Mesendoderm (in vitro differentiated cells): ENCODE measurements at places on chromosomes 6 and 20.

DNA sequence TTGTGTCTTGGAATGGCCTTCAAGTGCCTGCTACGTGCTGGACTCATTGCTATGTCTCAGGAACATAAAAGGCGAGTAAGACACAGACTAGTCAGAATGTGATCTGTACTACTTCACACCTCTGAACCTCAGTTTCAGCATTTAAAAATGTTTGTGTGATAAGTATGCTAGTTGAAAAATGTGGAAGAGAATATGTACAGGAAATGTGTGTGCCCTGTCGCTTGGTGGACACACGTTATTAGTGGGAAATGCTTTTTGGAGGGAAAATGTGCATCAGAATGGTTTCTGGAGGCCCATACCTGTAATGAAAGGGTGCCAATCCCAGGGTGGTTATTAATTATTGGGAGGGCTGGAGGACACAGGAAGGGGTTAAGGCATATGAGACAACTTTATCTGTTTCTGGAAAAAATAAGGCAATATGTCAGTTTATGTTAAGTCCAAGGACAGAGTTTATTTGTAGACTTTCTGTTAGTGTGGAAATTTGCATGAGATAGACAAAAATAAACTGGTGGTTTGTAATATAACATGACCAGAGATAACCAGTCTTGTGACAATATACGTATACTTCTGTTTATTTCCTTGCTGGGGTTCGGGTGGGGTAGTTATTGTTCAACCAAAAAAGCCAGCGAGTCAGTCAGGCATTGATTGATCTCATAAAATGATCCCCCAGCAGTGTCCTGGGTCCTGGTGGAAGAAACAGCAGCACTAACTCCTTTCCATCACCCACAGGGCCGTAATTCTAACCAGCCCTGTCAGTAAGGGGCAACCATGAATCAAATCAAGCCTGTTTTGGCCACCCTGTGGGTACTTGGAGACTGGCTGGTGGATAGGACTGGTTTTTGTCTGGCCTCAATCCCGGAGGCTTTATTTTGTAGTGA, 117.9 kb downstream of the JARID2 start:
- H3K27me3 ChIP-seq, result no peaks in the 10 kb centered on the region
- H3K4me1 ChIP-seq, result peaks cover 34% of the 10 kb centered on the region
- H3K36me3 ChIP-seq, result no peaks in the 10 kb centered on the region
- DNase-seq, result no peak

- no peak for DNase-seq
- no peaks in the 10 kb centered on the region for H3K27me3 ChIP-seq
- H3K36me3 ChIP-seq, result no peaks in the 10 kb centered on the region
- no peak overlapping the region for H3K27ac ChIP-seq
- H3K4me3 ChIP-seq, result no peak overlapping the region
- no peaks in the 10 kb centered on the region for H3K4me1 ChIP-seq
Observed at GRCh38 chr6:129719692-129720091, 9.7 kb upstream of the ARHGAP18 start.

DNA sequence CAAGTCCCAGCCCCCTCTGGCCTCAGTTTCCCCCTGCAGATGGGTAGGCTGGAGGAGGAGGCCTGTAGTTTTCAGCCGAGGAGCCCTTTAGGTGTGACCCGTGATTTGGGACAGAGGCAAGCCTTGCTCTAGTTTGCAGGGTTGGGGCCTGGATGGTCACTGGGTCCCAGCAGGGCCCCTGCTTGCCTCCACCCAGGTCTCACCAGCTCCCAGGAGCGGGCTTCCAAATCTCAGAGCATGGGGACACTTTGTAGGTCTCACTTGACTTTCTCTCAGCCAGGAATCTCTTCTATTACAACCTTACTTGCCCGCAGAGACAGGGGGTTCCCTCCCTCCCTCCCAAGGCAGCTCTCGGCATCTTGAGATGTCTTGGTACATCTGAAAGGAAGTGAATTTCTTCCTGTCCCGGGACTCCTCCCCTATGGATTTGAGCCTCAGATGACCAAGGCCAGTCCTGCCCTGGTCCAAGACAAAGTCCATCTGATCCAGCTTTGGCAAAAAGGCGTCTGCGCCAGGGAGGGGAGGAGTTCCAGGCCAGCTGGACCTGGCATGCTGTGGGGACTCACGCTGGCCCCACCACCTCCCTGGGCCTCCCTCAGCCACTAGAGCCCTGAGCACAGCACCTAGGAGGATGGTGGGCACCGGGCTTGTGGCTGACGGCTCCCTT, 47.4 kb downstream of the SRC start:
- peaks cover 8% of the 10 kb centered on the region for H3K4me1 ChIP-seq
- no peak for DNase-seq
- no peak overlapping the region for H3K4me3 ChIP-seq
- peaks cover 2% of the 10 kb centered on the region for H3K36me3 ChIP-seq

DNA sequence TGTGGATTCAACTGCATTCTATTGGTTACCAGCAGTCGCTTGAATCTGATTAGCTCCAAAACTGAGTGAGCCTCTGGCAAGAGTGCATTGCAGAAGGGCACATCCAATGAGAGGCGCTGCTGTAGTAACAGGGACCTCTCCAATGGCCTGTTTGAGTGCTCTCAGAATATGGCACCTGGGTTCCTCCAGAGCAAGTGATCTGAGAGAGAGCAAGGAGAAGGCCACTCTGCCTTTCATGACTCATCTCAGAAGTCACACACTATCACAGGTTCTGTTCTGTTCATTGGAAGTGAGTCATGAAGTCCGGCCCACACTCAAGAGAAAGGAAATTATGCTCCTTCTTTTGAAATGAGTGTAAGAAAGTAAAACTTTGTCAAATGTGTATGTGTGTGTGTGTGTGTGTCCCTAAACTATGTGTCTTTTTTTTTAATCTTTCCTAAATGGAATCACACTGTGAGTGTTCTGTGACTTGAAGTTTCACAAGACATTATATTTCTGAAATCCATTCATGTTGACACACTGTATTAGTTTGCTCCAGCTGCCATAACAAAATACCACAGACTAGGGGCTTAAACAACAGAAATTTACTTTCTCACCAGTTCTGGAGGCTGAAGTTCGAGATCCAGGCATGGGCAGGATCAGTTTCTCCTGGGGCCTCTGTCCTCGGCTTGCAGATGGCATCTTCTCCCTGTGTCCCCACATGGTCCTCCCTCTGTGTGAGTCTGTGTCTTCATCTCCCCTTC, 138.3 kb upstream of the CDYL start:
- H3K4me3 ChIP-seq, result no peak overlapping the region
- H3K27ac ChIP-seq, result no peak overlapping the region
- H3K4me1 ChIP-seq, result no peaks in the 10 kb centered on the region

- H3K36me3 ChIP-seq, result no peaks in the 10 kb centered on the region
- no peak overlapping the region for H3K4me3 ChIP-seq
- no peak overlapping the region for H3K27ac ChIP-seq
- H3K4me1 ChIP-seq, result peaks cover 2% of the 10 kb centered on the region
Observed at GRCh38 chr20:3728876-3729275, 3.6 kb upstream of the HSPA12B start.

GRCh38 chr6:146865756-146866379, 267.1 kb downstream of the ADGB start:
- H3K4me1 ChIP-seq, result no peaks in the 10 kb centered on the region
- no peak for DNase-seq
- no peak overlapping the region for H3K27ac ChIP-seq
- no peaks in the 10 kb centered on the region for H3K36me3 ChIP-seq
- no peak overlapping the region for H3K4me3 ChIP-seq
- H3K27me3 ChIP-seq, result no peaks in the 10 kb centered on the region

GRCh38 chr6:161033667-161034066, 42.1 kb downstream of the MAP3K4 start:
- no peak overlapping the region for H3K4me3 ChIP-seq
- no peaks in the 10 kb centered on the region for H3K36me3 ChIP-seq
- DNase-seq, result no peak
- no peaks in the 10 kb centered on the region for H3K4me1 ChIP-seq
- no peak overlapping the region for H3K27ac ChIP-seq

DNA sequence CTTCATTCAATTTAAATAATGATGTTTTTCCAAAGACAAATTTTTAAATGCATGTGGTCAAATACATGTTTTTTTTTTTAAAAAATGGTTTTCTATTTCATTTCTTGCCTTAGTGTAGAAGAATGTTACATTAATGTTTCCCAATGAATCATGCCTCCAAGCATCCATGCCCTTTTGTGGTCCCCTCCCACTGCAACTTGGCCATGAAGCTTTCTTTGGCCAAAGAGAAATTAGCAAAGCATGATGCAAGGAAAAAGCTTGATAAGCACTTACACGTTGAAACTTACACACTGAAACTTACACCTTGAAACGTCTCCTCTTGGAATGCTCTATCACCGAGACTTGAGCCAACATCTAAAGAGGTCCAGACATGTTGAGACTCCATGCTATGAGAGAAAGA, 93.0 kb upstream of the ELOVL5 start:
- DNase-seq, result no peak
- H3K27ac ChIP-seq, result no peak overlapping the region
- H3K4me3 ChIP-seq, result no peak overlapping the region
- no peaks in the 10 kb centered on the region for H3K36me3 ChIP-seq
- H3K4me1 ChIP-seq, result no peaks in the 10 kb centered on the region

DNA sequence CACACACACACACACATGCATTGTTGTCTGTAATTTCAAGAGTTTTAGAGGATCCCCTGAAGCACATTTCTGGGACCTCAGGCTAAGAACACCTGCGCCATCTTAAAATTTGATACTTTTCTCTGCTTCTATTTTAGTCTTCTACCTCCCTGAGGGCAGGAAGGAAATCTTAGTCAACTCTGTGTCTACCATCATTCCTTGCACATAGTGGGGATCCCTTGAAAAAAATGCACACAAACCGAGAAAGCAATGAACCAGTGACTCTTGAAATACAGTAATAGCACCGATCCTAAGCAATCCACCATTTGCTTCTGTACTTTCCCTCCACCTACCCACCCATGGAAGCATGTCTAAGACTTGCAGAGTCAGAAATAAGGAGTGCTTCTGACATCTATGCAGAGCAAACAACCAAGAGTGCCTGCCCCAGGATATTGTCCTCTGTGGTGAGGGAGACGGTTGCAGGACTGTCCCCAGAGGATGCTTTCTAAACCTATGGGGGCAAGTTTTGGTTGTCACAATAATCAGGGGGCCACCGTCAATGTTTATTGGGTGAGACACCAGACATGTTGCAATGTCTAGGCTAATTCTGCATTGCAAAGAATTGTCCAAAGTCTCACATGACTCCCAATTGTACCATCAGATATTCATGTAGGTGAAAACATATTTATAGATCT, 208.0 kb upstream of the TAB2 start:
- H3K36me3 ChIP-seq, result no peaks in the 10 kb centered on the region
- no peak overlapping the region for H3K27ac ChIP-seq
- DNase-seq, result no peak
- H3K4me3 ChIP-seq, result no peak overlapping the region
- H3K27me3 ChIP-seq, result no peaks in the 10 kb centered on the region
- H3K4me1 ChIP-seq, result no peaks in the 10 kb centered on the region

- H3K36me3 ChIP-seq, result no peaks in the 10 kb centered on the region
- DNase-seq, result no peak
- H3K27ac ChIP-seq, result no peak overlapping the region
- peaks cover 8% of the 10 kb centered on the region for H3K4me1 ChIP-seq
- H3K27me3 ChIP-seq, result no peaks in the 10 kb centered on the region
Observed at GRCh38 chr20:37518606-37519507, 2.2 kb upstream of the NNAT start.

DNA sequence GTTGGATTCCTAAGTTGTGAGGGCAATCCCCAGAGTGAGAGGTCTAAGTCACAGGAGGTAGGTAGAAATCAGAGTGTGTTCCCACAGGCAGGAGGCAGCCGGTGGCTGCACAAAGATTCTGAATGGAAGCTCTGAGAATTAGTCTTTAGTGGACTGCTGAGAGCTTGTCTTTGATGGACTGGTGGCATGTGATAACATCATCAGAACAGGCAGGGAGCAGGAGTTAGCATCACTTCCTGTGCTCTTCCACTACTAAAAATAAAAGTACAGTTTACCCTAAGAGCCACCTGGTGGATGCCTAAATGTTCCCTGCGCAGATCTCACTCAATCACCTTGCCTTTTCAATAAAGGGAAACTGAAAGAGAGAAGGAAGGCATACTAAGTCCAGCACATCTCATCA, 294.6 kb upstream of the POU3F2 start:
- no peaks in the 10 kb centered on the region for H3K27me3 ChIP-seq
- peak; percentile 39 for DNase-seq
- H3K27ac ChIP-seq, result no peak overlapping the region
- no peaks in the 10 kb centered on the region for H3K36me3 ChIP-seq
- peaks cover 1% of the 10 kb centered on the region for H3K4me1 ChIP-seq

DNA sequence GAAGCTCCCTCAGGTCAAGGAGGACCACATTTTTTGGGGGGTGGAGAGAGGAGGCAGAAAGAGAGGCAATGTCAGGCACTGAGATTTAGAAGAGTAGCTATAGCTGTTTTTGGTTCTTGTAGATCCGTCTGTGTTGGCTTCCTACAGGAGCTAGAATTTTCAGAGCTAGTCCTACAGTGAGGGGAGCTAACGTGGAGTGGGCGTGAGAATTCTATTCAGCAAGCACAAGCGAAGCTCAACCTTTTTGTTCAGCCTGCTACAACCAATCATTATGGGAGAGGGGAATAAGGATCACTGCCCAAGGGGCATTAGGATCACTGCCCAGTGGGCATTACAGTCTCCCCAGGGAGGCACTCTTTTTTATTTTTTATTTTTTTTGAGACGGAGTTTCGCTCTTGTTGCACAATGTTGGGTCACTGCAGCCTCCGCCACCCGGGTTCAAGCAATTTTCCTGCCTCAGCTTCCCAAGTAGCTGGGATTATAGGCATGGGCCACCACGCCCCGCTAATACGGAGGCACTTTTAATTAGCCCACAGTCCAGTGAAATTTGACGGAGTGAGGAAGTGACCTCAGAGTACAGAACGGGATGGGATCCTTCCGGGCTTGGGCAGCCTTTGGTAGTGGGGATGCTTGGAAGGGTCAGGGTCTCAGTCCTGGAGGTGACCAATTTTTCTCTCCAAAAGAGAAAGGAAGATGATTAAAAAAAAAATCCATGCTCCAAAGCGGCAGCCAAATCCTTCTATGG, 1.1 kb upstream of the PANK2 start:
- peak overlapping the region; percentile 85 for H3K4me3 ChIP-seq
- H3K27ac ChIP-seq, result peak overlapping the region; percentile 93
- H3K27me3 ChIP-seq, result no peaks in the 10 kb centered on the region
- peaks cover 9% of the 10 kb centered on the region for H3K4me1 ChIP-seq
- DNase-seq, result no peak

- no peaks in the 10 kb centered on the region for H3K36me3 ChIP-seq
- no peaks in the 10 kb centered on the region for H3K27me3 ChIP-seq
Observed at GRCh38 chr20:34621036-34621343, 55.9 kb downstream of the PIGU start.

- peak overlapping the region; percentile 6 for H3K4me3 ChIP-seq
- peak; percentile 85 for DNase-seq
- peaks cover 3% of the 10 kb centered on the region for H3K27me3 ChIP-seq
- H3K27ac ChIP-seq, result no peak overlapping the region
- H3K4me1 ChIP-seq, result peaks cover 3% of the 10 kb centered on the region
- H3K36me3 ChIP-seq, result no peaks in the 10 kb centered on the region
Observed at GRCh38 chr6:27591699-27592480, 119.0 kb upstream of the ZNF184 start.

- H3K4me1 ChIP-seq, result no peaks in the 10 kb centered on the region
- H3K36me3 ChIP-seq, result peaks cover 2% of the 10 kb centered on the region
- H3K27me3 ChIP-seq, result no peaks in the 10 kb centered on the region
Observed at GRCh38 chr6:148374040-148374774, 31.6 kb downstream of the SASH1 start.
